ENCODE measurements at places on chromosomes 1 and 21. TPM values are rescaled to one million over a fixed set of nuclear protein-coding genes. Genes with fewer than 3 reads are reported as not detected.

Gene KCNT2
- not detected for total RNA-seq

DNA sequence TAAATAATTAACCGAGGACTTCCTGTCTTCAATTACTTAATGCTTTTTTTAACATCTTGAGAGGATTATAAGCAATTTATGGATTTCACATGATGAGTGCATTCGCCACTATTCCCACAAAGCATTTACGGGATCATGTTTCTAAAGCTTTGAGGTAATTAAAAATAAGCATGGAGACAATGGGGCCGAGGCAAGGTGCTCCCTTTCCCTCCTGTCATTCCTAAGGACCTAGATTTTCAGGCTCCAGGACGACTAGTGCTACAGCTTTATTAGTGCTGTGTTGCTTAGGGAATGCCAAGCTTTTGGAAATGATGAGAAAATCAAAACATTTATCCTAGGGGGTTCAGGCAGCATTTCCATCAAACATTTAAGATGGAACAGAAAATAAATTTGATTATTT, 209.2 kb downstream of the KCTD3 start:
- no peak for DNase-seq

DNA sequence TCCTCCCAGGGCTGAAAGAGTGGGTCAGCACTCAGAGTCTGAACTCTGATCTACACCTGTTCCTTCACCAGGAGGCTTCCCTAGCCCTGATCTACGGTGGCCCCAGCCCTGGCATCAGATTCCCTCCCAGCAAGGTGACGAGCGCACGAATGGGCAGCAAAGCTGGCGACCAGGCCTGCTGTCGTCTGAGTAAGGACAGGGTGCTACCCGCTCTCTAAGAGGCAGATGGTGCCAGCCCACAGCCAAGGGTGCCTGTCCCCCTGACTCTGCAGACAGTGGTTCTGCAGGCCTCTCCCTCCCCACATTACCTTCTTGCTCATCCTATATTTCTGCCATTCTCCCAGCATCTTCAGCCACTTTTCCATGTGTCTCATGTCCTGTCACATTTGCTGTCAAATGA, 10.3 kb upstream of the SMYD3 start:
- no peak for DNase-seq

DNA sequence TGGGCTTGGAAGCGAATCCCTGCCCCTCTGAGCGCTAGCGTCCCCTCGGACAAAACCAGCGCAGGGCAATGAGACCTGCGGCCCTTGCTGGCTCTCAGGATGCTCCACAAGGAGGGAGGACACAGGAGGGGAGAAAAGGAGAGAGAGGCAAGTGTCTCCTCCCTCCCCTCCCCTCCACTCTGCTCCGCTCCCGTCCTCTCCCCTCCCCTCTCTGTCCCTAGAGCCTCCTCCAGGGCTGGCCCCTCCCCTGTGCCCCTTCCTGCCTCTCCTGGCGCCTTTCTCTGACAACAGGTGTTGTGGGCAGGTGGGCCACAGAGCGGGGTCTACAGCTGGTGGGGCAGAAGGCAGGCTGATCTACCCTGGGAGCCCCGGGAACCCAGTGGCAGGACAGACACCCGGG, 35.2 kb downstream of the TP73 start:
- DNase-seq, result no peak

DNA sequence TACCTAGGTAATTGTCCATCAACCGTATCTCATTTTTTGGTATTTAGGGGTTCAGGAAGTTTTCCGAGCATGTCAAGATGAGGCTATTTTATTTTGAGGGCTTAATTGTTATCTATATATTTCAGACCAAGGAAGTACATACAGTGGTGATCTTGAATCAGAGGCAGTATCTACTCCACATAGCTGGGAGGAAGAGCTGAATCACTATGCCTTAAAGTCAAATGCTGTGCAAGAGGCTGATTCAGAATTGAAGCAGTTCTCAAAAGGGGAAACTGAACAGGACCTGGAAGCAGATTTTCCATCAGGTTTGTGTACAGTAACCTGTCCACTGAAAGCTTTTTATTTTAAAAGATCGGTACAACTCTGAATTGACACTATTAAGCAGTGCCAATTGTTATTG, 130.2 kb downstream of the ZMYM4 start:
- DNase-seq, result no peak

DNA sequence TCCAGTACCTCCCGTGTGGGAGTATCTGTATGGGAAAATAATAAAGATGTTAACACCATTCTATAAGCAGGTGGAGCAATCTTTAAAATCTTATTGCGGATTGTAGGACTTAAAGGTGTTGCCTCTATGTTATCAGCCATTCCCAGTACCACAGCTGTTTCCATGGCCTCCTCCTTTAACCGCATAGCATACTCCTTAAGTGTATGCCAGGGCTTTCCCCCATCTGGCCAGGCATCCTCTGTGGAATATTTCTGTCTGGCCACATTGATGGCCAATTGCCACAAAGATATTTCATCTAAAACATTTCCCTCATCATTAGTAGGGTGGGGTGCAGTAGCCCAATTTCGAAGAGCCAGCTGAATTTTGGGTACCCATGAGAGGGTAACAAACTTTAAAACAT, 7.3 kb upstream of the STUM start:
- DNase-seq, result no peak
